ENCODE measurements at places on chromosomes 6 and 20.

DNA sequence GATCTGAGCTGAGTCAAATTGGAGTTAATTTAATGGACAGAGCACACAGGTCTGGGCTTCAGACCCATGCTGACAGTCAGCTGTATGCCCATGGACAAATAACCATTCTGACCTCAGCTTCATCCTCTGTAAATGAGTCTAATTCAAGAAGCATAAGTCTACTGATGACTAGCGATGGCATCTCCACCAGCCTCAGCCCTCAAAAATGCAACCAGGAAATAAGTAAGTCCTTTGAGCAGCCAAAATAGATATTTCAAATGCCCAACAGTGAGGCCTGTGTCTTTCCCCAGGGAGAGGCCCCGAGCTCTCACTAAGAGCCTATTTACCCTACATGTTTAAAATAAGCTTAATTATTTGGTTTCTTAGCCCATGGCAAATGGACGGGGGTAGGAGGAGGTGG lies 114.2 kb upstream of the MTHFD1L start:
- no peak for DNase-seq

- no peak for DNase-seq
These were observed 105.8 kb upstream of the DUSP22 start for GRCh38 chr6:186340-186965.

GRCh38 chr20:18138266-18138582 lies 561 bp downstream of the KAT14 start:
- DNase-seq, result no peak

- no peak for DNase-seq
These were observed 51.2 kb downstream of the YTHDF1 start for GRCh38 chr20:63164484-63165355.

DNA sequence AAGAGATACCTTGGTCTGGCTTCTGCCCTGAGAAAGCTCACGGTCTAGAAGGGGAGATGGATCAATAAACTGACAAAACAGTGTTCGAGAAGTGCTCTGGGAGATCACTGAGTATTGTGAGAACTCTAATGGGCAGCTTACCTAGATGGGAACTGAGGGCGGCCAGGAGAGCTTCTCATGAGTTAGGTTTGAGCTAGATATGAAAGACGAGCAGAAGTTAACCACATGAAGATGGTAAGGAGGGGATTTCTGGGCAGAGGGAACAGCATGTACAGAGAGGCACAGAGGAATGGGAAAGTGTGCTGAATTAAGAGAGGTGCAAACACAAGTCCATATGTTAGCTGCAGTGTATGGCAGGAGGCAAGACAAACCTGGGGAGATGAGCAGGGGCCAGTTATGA lies 11.9 kb downstream of the ZFAND3 start:
- no peak for DNase-seq

- no peak for DNase-seq
These were observed 45.9 kb downstream of the RIPOR3 start for GRCh38 chr20:50645253-50646068.
